Renal cortical epithelial cell (primary cell): ENCODE measurements at places on chromosomes 6 and 20. TPM values are rescaled to one million over a fixed set of nuclear protein-coding genes. Genes with fewer than 3 reads are reported as not detected.
A peak's percentile ranks its signal among the peaks of the same experiment; 100 is the strongest.

BFSP1 gene
- 2.3 and 7.5 TPM in 2 replicates for total RNA-seq

- DNase-seq, result no peak
Measured at GRCh38 chr6:169449221-169449620, 195.6 kb upstream of the THBS2 start.

DNA sequence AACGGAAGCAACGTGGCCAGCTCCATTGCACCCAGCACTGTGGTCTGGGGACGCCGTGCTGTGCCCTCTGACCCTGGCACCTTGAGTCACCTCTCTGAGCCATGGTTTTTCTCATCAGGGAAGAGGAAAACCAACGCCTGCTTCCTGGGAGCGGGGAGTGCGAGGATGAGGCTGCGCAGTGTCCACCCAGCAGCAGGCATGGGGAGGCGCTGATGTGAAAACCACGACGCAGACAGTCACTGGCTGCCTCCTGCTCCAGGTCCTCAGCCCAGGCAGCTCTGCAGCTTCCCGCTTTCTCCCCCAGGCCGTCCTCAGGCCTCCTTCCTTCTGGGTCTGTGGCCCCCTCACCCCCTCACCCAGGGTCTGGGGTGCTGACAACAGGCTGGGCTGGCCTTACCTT lies 14.0 kb downstream of the GATA5 start:
- no peak for DNase-seq

- no peak for DNase-seq
Measured at GRCh38 chr6:3571250-3571681, 114.4 kb upstream of the SLC22A23 start.

DNA sequence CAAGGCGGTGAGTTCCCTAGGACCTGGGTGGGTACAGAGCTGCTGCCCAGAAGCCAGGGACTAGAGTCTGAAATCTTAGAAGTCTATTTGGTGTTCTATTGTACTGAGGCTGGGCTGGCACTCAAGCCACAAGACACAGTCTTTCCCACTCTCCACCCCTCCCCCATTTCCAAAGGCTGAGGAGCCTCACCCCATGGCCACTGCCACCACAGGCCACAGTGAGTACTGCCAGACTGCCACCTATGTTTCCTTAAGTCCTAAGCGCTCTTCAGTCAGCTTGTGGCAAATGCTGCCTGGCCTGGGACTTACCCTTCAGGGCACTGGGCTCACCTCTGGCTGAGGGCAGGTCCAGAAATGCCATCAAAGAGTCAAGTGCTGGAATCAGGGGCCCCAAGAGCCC lies 469.3 kb downstream of the HAO1 start:
- no peak for DNase-seq

- DNase-seq, result peak; percentile 55
Measured at GRCh38 chr6:147201885-147202515, 2.2 kb upstream of the STXBP5 start.

DNA sequence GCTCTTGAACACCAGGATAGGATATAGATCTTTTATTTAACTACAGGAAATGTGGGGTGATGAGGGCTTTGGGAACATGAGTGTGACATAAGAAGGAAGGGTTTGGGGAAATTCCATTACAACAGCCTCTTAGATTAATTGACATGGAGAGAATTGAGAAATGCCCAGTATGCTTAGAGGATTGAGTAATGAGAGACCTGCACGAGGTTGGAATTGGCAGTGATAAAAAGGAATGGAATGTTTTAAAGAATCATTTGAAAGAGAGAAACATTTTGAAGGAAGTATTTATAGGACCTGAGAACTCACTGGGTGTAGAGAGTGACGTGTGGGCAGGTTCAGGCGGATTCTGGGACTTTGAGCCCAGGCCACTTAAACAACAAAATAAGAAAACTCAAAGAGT lies 227.0 kb downstream of the BMP2 start:
- peak; percentile 100 for DNase-seq

DNA sequence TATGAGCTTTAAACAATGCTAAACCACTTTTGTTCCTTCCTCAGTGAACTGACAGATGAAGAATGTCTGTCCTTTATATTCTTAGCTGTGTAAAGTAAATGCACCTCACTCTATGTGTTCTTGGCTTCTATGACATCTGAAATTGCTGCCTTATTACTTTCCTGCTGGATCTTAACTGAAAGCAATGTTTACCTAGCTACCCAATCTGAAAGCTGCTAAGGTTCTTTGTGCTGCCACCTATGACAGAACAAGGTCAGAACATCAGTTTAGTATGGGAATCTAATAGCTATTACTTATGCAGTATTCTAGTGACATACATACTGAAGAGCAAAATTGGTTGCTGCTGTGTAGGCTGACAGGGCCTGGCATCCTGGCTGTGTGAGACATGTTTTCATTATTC lies 444.1 kb downstream of the KHDRBS2 start:
- DNase-seq, result peak; percentile 74

DNA sequence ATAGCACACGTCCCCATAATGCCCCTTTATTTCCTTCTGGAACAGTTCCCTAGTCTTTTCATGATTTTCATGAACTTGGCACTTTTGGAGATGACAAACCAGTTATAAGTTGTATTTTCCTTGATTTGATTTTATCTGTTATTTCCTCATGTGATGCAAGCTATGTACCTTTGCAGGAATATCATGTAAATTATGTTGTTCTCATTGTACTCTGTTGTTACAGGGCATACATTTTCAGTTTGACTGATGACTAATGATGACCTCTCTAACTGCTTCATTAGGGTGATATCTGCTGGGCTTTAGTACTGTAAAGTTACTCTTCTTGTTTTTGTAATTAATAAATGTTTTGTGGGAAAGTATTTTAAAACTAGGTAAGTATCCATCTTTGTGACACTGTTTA lies 147.3 kb downstream of the ZFAND3 start:
- peak; percentile 27 for DNase-seq

GRCh38 chr6:53358440-53359094 lies 9.8 kb upstream of the ELOVL5 start:
- peak; percentile 46 for DNase-seq

GRCh38 chr6:7827142-7827541 lies 83.4 kb downstream of the TXNDC5 start:
- DNase-seq, result peak; percentile 39

- no peak for DNase-seq
Measured at GRCh38 chr6:151721671-151722070, 85.8 kb upstream of the ESR1 start.

DNA sequence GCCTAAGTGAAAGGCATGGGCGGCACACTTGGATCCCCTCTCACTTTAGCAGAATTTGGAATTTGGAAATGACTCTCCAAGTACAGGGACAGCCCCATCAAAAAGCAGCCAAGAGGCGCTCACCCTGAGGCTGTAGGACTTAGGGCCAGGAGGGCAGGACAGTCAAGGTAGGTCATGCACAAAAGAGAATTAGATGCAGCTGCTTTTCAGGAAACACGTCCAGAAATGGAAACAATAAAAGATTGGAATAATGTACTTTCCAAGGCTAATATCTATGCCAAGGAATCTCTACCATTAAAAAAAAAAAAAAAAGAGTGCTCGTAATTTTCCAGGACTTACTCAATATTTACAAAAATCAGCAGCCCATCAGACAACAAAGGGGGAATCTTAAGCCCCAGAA lies 19.9 kb downstream of the PREP start:
- no peak for DNase-seq

GRCh38 chr20:63178889-63179686 lies 36.8 kb downstream of the YTHDF1 start:
- DNase-seq, result no peak
